AG04449 (cell line): ENCODE measurements at places on chromosomes 2 and 18.

DNA sequence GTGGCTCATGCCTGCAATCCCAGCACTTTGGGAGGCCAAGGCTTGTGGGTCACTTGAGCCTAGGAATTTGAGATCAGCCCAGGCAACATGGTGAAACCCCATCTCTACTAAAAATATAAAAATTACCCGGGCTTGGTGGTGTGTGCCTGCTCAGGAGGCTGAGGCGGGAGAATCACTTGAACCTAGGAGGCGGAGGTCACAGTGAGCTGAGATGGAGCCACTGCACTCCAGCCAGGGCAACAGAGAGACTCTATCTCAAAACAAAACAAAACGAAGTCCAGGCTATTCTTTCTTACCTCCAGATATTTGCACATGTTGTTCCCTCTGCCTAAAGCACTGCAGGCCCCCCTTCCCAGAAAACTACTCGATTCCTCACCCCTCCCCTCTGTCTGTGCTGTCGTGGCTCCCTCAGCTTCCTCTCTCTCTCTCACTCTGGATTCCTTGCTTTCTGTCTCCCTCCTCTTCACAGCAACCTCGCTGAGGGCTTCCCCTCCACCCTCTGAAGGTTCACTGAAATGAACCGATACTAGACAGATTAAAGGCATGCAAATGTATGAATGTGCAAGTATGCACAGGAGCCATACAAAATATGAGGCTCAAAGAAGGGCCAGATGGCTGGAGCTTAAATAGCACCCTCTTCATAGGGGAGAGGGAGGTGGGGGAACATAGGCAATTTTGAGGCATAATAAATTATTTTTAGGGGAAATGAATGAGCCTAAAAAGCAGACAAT is 18.5 kb downstream of the TMEM177 start:
- no peak for DNase-seq

- no peak for DNase-seq
Measured at GRCh38 chr2:240644171-240644651, 18.9 kb downstream of the GPR35 start.

DNA sequence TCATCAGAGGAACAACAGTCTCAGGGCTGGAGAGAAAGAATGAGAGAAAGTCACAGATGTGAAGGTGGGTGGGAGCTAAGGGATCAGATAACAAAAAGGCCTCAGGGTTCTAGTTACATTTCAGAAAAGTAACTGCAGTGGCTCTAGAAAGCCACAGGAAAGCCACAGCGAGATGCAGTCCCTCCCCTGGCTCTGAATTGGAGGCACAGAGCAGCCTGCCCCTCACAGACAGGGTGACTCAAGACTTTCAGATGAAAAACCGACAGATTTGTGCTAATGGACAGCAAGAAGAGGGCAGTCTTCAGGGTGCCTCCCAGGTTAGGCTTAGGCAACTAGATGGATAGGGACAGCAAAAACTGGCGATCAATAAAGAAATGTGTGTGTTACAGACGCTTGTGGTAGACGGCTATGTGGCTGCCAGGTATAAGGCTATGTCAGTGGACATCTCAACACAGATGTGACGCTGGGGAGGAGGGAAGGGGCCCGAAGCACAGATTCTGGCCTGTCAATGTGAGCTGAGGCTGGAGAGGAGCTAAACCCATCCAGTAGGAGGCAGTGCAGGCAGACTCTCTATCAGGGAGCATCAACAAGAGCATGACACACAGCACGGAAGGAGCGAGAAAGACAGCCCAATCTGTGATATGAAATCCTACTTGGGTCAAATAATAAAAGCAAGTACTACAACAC is 26.2 kb downstream of the UNC50 start:
- DNase-seq = no peak

GRCh38 chr2:113169586-113169985 is 4.2 kb upstream of the PSD4 start:
- no peak for DNase-seq

GRCh38 chr2:16013359-16013911 is 73.1 kb downstream of the MYCN start:
- DNase-seq = no peak

DNA sequence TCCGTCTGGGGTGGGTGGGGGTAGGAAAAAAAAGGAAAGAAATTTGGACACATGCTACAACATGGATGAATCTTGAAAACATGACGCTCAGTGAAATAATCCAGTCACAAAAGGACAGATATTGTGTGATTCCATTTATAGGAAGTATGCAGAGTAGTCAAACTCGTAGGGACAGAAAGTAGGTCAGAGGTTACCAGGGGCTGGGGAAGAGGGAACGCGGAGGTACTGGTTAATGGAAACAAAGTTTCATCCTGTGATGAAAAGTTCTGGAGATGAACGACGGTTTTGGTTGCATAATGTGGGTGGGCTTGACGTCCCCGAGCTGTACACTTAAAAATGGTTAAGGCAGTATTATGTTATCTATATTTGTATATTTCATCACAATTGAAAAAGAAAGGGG is 4.5 kb upstream of the SFTPB start:
- no peak for DNase-seq

DNA sequence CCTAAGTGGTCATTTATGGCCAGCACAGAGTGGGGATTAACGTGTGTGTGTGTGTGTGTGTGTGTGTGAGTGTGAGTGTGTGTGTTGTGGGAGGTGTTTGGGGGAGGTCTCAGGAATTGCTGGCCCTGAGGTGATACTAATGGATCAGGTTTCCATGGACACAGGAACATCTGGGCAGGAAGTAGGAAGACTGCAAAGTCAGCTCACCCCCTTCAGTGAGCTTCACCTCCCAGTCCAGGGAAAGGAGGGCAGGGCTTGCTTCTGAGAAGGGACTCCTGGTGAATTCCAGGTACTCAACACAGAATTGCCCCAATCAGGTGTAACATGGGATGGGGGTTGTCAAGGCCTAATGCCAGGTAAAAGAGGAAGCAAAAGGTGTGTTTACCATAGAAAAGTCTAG is 30.3 kb upstream of the IL1R1 start:
- no peak for DNase-seq

DNA sequence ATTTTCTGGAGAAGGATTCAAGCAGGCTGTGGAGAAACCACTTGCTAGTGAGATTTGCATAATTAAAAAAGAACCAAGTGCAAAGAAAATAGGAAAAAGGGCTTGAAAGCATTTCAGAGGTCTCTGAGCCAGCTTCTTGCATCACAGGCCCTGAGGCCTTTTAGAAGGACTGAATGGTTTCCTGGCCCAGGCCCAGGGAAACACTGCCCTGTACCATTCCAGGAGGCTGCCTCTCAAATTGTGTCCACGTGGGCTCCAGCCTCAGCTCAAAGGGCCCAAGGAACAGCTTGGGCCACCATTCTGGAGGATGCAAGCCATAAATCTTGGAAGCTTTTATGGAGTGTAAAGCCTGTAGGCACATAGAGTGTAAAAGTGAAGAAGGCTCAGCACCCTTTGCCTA is 523.3 kb upstream of the VRK2 start:
- no peak for DNase-seq

DNA sequence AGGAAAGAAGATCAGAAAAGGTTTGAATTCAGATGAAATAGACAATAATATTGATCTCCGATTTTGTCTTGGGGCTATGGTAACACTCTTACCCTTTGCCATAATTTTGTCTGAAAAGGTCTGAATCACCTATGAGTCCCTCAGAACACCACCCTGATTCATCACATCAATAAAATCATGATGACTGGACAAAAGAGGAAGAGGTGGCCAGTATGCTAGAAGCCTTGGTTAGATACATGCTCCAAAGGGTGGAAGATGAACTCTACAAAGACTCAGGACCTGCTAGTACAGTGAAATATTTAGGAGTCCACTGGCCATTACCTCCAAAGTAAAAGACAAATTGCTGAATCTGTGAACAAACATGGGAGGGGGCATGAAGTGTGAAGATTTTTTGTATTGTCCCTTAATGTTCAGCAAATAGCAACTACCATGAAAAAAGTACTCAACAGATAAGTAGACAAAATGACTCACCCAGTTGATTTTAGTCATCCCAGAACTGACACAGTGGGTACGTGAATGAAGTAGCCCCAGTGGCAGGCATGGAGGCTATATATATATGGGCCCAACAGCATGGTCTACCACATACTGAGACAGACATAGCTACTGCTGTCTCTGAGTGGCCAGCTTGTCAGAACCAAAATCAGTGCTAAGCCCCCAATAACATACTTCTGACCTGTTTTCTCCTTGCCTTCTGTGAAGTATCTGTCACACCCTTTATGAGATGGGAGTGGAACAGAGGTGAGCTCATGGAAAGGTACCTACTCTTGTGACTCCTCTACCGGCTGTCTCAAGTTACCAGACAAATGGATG is 36.5 kb upstream of the GLS start:
- DNase-seq = no peak

DNA sequence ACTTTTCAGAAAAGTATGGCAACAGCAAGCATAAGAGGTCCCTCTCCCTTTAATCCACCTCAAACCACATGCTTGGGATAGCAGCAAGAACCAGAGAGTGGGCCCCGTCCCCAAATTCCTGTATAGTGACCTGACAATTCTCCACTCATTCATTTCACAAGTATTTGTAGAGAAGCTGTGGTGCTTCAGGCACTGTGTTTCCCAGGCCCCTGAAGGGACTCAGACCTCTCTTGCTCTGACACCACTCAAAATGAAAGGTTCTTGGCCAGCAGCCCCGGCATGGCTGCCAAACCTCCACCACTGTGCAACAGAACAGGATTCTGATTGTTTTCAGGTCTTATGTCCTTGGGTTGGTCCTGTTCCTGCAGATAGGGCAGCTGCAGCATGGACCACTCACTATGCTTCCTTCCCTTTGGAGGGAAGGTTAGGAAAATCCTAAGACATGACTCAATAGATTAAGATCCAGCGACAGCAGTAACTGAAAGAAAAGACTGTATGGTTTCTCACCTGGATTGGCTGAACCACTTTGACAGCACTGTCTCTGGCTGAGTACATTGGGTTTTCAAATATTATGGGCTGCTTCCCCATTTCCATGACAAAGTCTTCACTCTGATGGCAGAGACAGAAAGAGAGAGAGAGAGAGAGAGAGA is 67.6 kb downstream of the DHRS9 start:
- no peak for DNase-seq

- DNase-seq = no peak
Measured at GRCh38 chr2:46328291-46328690, 31.1 kb downstream of the EPAS1 start.
